ENCODE measurements at places on chromosomes 6 and 20. TPM values are rescaled to one million over a fixed set of nuclear protein-coding genes. Genes with fewer than 3 reads are reported as not detected.

DNA sequence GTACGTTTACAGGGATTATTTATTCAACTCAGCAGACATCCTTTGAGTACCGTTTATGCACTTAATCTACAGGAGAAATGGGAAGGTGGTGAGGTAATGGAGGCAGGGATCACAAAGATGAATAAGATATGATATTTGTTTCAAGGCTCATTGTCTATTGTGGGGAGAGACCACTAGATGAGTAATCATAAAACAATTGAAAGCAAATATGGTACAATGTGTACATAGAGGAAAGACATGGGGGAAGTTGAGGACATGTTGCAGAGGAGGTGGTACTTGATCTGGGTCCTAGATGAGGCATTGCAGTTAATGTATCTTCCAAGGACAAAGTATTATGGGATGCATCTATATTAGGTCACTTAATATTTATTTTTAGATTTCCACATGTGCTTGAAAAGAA, 13.7 kb upstream of the CDC5L start:
- no peak for DNase-seq

DNA sequence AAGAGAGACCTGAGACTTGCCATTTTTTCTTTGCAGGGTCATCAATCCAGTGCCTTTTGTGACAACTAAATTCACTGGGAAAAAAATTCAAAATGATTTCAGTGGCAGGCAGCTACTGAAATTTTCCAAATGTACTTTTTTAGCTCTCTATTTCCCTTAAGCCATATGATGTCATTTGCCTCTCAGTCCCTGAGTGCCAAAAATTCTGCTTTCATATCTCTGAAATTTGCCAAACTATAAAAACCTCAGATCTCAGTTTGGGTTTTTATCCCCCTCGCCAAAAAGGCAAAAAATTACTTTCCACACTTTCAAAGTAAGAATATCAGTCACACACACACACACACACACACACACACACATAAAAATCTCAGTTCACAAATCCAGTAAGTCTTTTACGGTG, 651.3 kb upstream of the ARID1B start:
- DNase-seq = no peak

The SLC52A3 gene
- 2.3 TPM for polyA plus RNA-seq

GRCh38 chr6:44485601-44486401, 98.3 kb downstream of the CDC5L start:
- DNase-seq = no peak

GRCh38 chr6:69732640-69733039, 64.2 kb downstream of the LMBRD1 start:
- DNase-seq = no peak

The EEF1A2 gene
- 7.4 TPM for polyA plus RNA-seq

The GJA10 gene
- 0.17 TPM for polyA plus RNA-seq

The CDSN gene
- polyA plus RNA-seq = not detected

GRCh38 chr6:27168586-27169443, 78.7 kb upstream of the PRSS16 start:
- DNase-seq = no peak

The ATP9A gene
- polyA plus RNA-seq = 5.0 TPM

The SLC32A1 gene
- polyA plus RNA-seq = 0.09 TPM

GRCh38 chr6:12228447-12229146, 61.6 kb upstream of the EDN1 start:
- DNase-seq = no peak
